Stimulated activated CD8-positive, alpha-beta memory T cell treated with anti-CD3 and anti-CD28 coated beads, Interleukin-7, amount 100 ng/mL, for 1 hour (primary cell): ENCODE measurements at places on chromosomes 16 and 17.

GRCh38 chr17:51850201-51850600, 308.3 kb downstream of the CA10 start:
- no peak for DNase-seq

DNA sequence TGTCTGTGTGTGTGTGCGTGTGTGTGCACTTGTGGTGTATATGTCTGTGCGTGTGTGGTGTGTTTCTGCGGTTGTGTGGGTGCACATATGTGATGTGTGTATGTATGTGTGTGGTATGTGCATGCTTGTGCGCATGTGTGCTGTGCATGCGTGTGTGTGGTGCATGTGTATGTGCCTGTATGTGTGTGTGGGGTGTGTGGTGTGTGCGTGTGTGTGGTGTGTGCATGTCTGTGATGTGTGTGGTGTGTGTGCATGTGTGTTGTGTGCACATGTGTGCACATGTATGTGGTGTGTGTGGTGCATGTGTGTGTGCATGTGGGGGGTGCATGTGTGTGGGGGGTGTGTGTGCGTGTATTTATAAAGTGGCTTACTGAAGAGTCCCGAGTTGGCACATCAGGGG, 23.0 kb upstream of the DNAI2 start:
- no peak for DNase-seq

GRCh38 chr17:37820995-37821713, 76.3 kb upstream of the HNF1B start:
- DNase-seq = no peak

- DNase-seq = no peak
Measured at GRCh38 chr17:27532269-27533263, 76.3 kb downstream of the KSR1 start.

GRCh38 chr16:56915336-56916119, 16.4 kb upstream of the HERPUD1 start:
- no peak for DNase-seq

- DNase-seq = no peak
Measured at GRCh38 chr16:71369494-71369893, 11.0 kb downstream of the CALB2 start.

DNA sequence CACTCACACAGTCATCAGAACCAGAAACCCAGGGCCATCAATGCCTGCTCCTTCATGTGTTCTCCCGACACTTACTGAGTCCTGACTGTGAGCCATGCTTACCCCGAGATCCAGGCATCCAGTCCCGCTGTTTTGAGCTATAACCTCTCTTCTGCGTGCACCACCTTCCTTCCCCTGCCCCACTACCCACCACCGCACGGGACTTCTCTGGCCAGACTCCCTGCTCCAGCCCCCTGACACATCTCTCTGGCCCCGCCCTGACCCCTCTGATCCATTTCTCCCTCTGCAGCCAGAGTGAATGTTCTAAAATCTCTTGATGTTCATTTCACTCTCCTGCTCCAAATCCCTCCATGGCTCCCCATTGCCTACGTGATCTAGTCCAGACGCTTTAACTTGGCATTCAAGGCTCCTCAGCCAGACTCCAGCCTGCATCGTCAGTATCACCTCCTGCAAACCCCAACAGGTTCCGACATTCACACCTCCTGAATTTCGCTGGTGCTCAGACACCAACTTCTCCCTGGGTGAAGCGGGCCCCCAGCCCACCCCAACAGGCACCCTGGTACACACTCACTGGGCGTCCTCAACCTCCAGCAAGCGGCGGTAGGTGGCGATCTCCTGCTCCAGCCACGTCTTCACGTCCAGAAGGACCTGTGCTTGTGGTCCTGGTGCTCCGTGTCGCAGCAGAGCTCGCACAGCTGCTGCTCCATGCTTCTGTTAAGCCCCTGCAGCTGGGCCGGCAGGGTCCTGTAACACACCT, 3.1 kb upstream of the KRT17 start:
- no peak for DNase-seq

DNA sequence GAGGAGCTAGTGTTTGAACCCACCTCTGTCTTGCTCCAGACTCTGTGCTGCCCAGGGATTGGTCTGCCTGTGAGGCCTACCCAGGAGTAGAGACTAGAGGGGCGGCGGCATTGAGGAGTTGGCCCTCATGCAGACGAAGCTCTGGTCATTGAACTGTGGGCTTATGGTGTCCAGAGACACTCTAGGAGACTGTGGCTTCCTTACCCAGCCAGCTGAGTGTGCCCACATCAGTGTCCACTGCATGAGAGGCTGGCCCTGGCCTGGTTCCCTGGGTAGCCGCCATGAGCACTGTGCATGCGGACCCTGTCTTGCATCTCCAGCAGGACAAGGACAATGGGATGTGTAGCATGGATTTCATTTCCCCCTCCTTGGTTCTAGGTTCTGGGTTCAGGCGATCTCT, 14.0 kb downstream of the SGSM2 start:
- no peak for DNase-seq

DNA sequence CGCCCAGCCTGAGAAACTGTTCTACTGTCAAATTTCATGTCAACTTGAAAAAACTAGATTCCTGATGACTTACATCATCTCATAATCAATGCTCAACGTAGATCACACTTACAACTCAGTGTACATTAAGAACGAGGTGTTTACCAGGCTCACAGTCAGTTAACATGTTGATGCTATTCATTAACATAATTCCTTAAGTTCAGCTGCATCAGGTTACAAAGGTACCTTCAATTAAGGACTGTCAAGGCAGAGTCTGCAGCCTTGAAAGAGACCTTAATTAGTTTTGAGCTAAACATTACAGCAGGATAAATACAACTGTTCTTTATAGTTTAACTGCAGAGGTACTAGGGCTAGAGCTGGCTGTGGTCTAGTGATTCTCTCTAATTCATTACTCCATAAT, 1.9 kb downstream of the GNA13 start:
- DNase-seq = no peak

DNA sequence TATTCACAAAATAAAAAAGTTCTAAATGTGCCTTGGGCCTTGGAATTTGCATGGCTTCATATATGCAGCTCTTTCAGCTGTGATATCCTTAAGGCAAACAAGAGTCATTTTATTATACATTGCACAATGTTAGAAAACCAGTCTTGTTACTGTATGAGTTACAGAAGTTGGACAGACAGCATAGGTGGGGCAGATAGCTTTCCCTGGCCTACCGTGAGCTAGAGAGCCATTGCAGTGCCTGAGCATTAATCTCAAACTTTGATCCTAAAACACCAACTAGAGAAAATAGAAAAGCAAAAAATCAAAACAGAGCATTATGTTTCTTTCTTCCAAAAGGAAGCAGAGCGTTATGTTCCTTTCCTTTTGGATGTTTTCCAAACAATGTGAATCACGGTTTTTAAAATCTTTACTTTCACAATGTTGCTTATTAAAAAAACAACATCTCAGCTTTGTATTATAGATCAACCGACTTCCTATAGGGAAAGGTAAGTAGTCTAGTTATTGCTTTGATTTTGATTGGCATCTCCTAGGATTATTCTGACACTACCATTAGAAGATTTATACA, 32.2 kb downstream of the ARHGAP44 start:
- DNase-seq = no peak

DNA sequence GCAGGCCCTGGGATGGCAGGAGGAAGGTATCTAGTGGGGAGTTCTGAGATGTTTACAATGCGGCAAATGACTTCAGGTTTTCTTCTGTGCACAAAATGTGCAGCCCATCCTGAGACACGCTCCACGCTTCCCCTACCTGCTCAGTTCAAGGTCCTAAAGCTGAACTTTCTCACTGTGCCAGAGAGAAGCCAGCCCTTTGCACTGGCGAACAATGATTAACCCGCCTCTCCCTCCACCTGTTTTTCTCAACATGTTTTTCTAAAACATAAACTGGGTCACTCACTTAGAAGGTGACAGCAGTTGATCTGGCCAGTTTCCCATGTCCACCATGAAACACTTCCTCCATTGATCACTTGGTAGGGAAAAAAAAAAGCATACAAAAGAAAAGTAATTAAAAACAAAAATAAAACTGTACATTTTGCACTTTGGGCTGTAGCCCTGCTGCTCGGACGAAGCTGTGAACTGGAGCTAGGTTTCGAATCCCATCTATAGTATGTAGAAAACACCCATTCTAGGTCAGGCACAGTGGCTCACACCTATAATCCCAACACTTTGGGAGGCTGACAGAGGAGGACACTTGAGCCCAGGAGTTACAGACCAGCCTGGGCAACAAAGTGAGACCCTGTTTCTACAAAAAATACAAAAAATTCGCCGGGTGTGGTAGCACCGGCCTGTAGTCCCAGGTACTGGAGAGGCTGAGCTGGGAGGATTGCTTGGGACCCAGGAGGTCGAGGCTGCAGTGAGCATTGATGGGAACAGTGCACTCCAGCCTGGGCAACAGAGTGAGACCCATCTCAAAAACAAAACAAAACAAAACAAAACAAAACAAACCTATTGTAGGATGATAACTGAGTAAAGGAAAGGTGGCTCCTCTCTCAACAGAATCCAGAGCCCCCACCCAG, 6.1 kb upstream of the G6PC1 start:
- DNase-seq = no peak

- no peak for DNase-seq
Measured at GRCh38 chr17:79131274-79131635, 56.6 kb downstream of the ENGASE start.

- DNase-seq = no peak
Measured at GRCh38 chr16:10938796-10939648, 3.2 kb downstream of the DEXI start.

DNA sequence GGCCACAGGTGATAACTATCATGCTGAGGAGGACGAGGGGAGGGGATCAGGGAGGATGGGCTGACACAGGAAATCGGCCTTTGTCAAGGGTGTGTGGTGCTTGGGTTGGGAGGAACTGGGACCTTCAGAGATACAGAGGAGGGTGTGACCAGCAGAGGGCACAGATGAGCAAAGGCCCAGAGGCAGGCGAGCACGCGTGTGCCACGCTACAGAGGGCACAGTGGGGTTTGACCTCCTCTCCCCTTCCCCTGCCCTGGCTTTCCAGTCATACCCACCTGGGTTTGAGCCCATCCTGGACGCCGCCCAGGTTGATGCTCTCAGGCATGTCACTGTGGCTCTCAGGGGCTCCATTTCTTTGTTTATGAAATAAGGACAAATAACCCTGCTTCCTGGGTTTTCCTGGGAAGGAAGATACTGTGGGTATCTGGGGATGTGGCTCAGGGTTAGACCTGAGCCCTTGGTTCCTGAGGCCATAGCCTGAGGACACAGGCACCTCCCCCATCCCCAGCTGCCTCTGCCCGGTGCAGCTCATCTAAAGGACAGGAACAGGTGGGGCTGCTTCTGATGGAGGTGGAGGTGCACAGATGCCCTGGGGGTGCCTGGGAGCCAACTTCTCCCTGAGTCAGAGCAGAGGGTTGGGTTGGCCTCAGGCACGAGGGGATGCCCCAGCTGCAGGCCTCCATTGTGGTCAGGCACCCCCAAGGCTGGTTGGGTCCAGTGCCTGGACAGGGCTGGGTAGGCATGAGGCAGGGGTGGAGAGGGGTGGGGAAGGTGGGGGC, 51.8 kb downstream of the BEAN1 start:
- DNase-seq = peak; percentile 60

GRCh38 chr16:20249211-20249610, 78.1 kb downstream of the GP2 start:
- DNase-seq = no peak

DNA sequence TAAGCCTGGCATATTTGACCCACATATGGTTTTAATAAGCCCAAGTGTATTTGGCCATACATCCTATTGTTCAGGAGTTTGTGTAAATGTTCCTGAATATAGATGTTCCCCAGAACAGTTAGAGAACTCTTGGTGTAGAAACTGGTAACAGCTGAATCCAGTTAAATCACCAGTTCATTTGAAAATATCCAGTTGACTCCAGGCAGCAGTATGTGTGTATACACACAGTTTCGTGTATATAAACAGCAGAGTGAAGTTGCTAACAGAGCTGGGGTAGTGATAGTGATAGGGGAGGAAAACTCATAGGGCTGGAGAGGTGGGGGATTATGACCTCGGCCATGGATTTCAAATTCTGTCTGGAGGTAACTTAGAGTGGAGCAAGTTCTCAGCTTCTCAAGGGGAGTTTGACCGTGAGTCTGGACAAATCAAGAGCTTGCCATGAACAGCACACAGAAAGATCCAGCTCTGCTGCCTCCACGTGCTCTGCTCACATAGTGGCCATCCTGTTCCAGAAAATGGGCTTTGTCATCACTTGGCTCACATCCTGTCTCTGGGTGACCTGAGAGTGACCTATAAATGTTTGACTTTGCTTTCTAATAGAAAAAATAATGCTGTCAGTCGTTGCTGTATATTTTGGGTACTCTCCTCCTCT, 30.6 kb upstream of the MMD start:
- DNase-seq = no peak

DNA sequence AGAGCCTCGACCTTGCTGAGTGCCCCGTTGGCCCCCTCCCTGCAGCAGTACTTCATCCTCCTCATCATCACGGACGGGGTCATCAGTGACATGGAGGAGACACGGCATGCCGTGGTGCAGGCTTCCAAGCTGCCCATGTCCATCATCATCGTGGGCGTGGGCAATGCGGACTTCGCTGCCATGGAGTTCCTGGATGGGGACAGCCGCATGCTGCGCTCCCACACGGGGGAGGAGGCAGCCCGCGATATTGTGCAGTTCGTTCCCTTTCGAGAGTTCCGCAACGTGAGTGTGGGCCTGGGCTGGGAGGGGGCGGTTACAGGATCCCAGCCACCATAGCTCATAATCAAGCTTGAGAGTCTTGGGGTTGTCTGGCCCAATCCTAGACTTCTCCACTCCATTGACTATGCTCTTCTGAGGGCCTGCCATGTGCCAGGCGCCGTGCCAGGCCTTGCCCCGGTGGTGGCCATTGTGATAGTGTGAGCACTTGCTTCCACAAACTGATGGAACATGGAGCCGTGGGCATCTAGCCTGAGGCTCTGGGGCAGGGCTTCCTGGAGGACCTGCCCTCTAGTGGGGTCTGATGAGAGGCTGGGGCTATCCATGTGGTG, 39.7 kb downstream of the PSME3IP1 start:
- DNase-seq = no peak

- DNase-seq = no peak
Measured at GRCh38 chr17:43025766-43026537, 921 bp downstream of the RND2 start.

- DNase-seq = no peak
Measured at GRCh38 chr17:37037590-37038155, 88.9 kb downstream of the AATF start.

GRCh38 chr17:50155115-50155819, 4.8 kb upstream of the PPP1R9B start:
- DNase-seq = no peak

DNA sequence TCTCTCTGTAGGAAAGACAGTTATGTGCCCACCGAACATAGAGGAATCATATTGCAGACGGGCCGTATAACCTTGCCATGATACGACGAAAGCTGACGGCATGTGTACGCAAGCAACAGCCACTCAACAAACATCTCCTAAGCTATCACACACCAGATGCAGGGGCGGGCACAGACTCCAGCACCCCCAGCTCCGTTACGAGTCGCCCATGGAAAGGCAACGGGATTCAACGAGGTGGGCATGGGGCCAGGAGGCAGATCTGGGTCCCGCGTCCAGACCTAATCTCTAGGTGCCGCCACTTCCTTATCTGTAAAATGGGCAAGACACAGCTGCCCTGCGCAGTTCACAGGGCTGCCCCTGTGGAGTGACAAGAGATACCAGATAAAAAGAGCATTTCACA, 35.6 kb downstream of the ABR start:
- DNase-seq = no peak

- DNase-seq = no peak
Measured at GRCh38 chr16:16007743-16008111, 58.3 kb downstream of the ABCC1 start.
